ENCODE measurements at places on chromosomes 16 and 17.

DNA sequence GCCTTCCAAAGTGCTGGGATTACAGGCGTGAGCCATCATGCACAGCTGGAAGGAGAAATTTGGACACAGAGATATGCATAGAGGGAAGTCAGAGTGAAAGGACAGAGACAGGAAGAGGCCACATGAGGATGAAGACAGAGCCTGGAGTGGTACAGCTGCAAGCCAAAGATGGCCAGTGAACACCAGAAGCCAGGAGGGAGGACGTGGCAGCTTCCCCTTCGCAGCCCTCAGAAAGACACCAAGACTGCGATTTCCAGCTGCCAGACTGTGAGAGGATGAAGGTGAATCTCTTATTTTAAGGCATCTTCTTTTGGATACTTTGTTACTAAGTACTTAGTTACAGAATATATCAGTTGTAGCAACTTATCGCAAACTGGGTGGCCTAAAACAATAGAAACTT is 60.5 kb upstream of the PLCG2 start:
- DNase-seq, result no peak

GRCh38 chr16:80899809-80900592 is 95.6 kb upstream of the CDYL2 start:
- DNase-seq, result peak; percentile 56

DNA sequence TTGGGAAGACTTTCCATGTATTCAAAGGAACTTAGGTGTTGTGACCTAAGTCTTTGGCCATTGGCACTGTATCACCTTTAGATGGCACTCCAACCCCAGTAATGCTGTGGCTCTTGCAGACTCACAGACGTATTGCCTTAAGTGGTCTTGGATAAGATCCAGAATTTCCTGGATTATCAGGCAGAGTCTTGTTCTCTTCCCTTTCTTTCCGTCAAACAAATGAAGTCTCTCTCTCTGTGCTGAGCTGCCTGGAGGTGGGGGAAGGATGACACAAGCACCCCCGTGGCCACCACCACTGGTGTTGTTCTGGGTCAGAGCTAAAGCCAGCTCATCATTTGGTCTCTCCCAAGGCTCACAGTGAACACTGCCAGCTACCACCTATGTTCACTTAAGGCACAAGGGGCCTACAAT is 789.9 kb upstream of the KIF2B start:
- peak; percentile 1 for DNase-seq

DNA sequence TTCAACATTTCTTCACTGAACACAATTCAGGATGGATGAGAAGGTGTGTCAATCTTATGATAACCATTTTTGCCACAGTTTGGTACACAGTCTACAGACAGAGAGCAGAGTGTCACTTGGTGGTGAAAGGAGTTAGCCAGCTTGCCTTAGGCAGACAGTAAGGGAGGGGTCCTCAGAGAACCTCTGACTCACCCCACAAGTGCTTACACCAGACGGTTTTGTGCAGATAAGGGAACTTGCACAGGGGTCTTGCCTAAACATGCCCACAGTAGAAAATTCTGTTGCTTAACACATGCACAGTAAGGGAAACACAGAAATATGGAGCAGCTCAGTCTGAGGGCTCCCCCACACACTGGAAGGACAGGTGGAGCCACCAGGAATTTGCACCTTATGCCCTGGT is 204.5 kb upstream of the CDH8 start:
- no peak for DNase-seq

GRCh38 chr17:44359458-44360143 is 4.1 kb downstream of the FAM171A2 start:
- DNase-seq, result no peak

DNA sequence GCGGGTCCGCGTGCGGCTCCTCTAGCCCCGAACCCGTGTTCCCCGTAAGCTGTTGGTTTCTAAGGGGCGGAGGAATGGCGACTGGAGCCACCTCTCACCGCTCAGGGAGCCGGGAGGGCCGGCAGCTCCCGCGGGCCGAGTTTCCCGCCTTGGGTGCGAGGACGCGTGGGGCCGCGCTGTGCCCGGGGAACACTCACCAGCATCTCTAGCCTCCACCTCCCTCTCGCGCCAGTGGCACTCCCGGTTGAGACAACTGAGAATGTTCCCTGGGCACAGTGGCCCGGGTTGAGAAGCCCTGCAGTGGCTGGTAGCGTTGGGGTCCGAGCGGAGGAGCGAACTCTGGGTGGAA is 560 bp downstream of the TELO2 start:
- no peak for DNase-seq

DNA sequence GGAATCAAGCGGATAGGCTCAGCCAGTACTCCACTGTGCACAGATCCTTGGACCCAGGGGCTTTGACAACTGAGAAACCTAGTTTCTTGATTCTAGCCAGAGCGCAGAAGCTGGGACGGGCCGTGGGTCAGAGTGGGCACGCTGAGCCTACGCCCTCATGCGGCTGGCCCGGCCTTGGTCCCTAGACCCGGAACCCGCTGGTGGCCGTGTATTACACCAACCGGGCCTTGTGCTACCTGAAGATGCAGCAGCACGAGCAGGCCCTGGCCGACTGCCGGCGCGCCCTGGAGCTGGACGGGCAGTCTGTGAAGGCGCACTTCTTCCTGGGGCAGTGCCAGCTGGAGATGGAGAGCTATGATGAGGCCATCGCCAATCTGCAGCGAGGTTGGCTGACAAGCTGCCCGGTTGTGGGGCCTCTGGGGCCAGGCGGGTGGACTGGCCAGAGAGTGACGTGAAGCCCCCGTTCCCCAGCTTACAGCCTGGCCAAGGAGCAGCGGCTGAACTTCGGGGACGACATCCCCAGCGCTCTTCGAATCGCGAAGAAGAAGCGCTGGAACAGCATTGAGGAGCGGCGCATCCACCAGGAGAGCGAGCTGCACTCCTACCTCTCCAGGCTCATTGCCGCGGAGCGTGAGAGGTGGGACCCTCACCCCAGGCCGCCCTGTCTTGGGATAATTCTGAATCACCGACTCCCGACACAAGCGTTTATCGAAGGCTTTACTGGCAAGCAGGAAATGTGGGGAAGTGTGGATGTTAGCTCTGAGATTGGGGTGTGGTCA is 946 bp downstream of the STUB1 start:
- DNase-seq, result no peak

- no peak for DNase-seq
Observed at GRCh38 chr17:77087650-77088454, 52.9 kb upstream of the SEC14L1 start.

GRCh38 chr17:8159459-8160223 is 3.1 kb downstream of the VAMP2 start:
- DNase-seq, result no peak

DNA sequence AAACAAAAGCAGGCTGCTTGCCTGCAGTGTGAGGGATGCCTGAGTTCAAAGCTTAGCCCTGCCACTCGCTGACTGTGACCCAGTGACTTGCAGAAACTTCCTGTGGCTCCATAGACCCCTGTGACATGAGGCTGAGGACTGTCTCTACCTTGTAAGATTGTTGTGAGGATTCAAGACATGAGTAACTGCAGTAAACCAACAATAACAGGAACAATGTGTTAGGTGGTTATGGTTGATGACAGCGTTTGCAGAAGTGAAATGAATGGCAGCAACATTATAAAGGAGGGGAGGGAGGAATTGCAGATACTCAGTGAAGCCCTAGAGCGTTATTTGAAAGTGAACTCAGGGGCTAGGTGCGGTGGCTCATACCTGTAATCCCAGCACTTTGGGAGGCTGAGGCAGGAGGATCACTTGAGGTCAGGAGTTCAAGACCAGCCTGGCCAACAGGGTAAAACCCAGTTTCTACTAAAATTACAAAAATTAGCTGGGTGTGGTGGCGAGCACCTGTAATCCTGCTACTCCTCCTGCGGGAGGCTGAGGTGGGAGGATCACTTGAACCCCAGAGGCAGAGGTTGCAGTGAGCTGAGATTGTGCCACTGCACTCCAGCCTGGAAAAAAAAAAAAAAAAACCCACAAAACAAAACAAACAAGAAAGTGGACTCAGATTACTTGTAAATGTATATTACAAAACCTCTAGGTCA is 33.5 kb upstream of the EMP2 start:
- DNase-seq, result no peak

DNA sequence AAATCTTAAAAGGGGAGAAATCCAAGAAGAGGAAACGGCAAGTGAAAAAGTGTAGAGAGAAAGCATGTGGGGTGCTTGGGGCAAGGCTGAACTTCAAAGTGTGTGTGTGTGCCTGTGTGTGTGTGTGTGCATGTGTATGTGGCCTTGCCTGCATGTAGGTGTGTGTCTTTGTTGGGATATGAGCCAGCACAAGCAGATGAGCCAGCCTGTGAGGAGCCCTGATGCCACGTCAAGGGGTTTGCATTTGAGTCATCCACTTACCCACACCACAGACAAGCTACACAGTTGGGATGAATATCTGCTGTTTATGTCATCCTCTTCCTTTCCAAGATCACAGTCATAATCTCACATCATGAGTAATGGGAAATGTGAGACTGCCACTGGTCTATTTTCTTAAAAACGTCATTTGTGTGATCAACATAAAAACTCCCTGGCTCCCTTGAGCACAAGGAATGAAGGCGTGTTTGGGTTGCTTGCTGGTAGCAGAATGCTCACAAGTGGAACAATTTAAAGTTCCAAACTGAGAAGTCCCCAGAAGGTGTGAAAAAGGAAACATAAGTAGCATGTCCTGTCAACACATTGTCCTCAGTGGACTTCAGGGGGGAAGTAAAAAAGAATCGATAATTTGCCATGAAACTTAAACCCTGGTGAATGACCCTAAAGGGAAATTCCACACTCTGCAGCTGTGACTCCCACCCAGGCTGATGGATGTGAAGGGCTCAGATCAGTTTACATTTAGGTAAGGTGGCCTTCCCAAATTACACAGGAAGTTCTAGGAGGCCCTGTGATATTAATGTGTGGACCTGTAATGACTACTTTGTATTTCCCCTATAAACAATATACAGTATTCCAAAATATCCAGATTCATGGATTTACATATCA is 14.7 kb downstream of the KCTD19 start:
- DNase-seq, result no peak

DNA sequence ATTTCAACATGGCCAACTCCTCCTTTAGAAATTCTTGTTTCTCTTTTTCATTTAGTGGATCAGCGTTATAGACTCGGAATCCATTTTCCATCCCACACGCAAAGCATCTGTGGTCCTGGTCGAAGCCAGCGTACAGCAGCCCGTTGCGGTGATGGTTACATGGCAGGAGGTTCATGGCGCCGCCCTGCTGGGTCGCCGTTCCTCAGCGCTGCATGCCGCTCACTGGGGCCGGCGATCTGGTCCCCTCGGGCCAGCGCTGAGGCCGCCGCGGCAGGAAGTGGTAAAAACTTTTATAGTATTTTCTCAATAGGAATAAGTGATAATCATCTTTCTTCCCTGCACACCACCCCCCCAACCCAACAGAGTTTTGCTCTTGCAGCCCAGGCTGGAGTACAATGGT is 29.9 kb upstream of the RHOT1 start:
- no peak for DNase-seq

DNA sequence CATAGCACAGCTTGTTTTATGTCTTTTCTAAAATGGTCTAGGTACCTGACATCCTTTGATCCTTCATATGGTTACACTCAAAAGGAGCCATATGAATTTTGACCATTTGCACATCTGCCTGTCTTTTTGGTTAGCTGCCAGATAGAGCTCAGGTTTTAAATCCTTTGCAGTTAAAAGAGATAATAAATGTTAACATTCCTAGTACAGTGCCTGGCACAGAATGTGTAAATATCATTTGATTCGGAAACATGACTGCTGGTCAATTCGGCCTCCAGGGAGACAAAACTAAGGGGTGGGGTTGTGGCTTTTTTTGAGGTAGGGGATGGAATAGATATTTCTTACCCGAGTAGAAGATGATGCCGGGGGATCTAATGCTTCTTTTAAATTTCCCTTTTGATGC is 64.2 kb downstream of the FTO start:
- no peak for DNase-seq

- DNase-seq, result no peak
Observed at GRCh38 chr17:19322861-19323260, 39.7 kb downstream of the B9D1 start.

- DNase-seq, result no peak
Observed at GRCh38 chr17:60817192-60817591, 139.5 kb downstream of the BCAS3 start.

- no peak for DNase-seq
Observed at GRCh38 chr16:14369734-14370598, 260.1 kb downstream of the PARN start.

- peak; percentile 83 for DNase-seq
Observed at GRCh38 chr17:2828397-2829038, 32.3 kb downstream of the RAP1GAP2 start.

DNA sequence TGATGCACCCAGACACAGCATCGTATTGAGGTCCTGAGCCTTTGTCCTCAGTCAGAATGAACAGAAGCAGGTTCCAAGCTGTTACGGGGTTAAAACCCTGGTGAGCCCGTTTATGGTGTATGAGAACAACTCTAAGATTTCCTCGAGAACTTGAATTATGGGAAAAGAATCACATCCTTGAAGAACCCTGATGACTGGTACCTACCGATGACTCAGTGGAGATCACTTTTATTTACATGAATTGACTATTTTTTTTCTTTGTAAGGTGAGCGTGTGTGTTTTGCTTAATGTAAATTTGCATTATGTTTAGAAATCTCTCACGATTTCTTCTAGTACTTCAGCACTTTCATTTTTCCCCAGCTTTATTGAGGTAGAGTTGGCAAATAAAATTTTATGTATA is 3.3 kb upstream of the KRTAP4-4 start:
- no peak for DNase-seq

GRCh38 chr16:55204069-55204468 is 119.9 kb upstream of the IRX6 start:
- DNase-seq, result no peak

GRCh38 chr16:56199164-56199563 is 7.9 kb downstream of the GNAO1 start:
- no peak for DNase-seq

DNA sequence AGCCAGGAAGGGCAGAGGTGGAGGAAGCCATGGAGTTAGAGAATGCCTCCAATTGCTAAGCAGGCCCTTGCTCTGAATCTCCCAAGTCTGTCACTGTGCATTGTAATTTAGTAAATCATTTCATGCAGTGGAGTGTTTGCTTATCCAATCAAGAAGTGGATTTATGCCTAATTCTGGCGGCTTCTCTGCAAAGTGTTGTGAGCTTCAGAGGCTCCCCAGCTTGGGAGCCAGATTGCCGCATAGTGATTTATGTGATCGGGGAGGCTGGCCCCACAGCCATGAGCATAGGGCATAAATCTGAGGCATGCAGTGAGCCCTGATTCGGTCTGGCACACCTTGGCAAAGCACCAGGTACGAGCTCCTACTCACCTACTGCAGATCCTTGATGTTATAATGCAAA is 520.8 kb downstream of the HS3ST4 start:
- DNase-seq, result no peak

- DNase-seq, result no peak
Observed at GRCh38 chr17:46738544-46738943, 79.9 kb downstream of the WNT3 start.

All from head of caudate nucleus (tissue), 42 donors.